G401 (cell line): ENCODE measurements at places on chromosomes 7 and 10. TPM values are rescaled to one million over a fixed set of nuclear protein-coding genes. Genes with fewer than 3 reads are reported as not detected.

GRCh38 chr10:96152437-96152836 is 22.3 kb downstream of the ZNF518A start:
- DNase-seq, result no peak

GRCh38 chr7:51067757-51068156 is 248.9 kb downstream of the COBL start:
- peak; percentile 47 for DNase-seq

DNA sequence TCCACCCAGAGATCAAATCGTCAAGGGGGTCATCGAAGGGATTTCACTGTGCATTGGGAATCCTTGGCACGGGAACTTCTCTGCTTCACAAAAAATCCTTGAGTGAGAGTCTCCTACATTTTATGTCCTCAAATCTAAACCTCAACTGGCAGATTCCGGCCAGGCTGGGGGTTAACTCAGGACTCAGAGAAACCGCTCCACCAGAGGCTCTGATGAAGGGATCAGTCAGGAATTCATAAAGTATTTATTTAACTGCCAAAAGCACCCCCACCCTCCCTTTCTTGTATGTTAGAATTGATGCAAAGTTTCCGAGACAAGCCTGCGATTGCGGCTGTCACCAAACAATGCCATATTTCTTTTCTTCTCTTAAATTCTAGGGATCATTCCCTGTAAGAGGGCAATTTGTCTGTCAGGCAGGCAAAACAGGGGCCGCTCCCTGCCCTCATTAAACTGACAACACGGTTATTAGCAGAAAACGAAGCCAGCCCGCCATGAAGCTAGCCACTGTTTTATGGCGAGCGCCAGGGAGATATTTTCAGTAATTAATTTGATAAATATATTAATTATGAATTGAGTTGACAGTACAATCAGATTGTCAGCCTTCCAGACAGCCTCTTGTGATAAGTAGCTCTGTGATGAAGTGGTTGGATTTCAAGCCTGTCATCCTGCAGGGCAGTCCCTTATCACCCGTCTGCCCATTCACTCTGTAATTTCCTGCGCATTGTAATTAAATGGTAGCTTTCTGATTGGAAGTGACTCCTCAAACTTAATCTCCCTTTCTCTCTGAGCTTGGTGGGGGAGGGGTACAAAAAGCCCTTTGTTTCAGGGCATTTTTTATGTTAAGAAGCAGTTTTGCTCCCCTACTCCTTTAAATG is 153.0 kb upstream of the GPR26 start:
- DNase-seq, result no peak

DNA sequence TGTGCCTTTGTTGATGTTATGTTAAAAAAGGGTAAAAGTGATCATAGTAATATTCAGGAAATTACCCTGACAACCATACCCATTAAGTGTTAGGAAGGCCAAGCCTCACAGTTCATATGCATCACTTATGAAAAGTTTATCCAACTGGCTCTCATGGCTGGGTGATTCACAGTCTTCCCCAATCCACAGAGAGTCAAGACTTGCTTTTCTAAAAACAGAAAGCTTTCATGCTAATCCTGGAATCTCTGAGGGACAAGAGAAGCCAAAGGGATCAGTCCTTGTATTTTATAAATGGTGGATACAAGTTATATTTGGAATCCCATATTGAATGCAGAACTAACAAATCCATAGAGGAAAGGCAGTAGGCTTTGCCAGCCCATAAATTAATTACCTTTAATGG is 218.3 kb downstream of the JAZF1 start:
- DNase-seq, result no peak

DNA sequence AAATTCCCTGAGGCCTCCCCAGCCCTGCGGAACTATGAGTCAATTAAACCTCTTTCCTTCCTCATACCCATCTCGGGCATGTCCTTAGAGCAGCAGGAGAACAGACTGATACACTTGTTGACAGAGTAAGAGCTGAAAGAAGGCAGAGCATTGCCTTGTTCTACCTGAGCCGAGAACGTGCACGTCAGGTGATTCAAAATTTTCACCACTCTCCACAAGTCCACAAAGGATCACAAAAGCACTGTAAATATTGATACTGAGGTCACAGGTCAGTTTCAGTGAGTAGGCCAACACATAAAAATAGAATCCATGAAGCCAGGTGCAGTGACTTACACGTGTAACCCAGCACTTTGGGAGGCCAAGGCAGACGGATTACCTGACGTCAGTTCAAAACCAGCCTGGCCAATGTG is 27.8 kb downstream of the DCLRE1C start:
- DNase-seq, result no peak

- DNase-seq, result peak; percentile 16
Measured at GRCh38 chr10:1368842-1369171, 312.6 kb downstream of the WDR37 start.

DNA sequence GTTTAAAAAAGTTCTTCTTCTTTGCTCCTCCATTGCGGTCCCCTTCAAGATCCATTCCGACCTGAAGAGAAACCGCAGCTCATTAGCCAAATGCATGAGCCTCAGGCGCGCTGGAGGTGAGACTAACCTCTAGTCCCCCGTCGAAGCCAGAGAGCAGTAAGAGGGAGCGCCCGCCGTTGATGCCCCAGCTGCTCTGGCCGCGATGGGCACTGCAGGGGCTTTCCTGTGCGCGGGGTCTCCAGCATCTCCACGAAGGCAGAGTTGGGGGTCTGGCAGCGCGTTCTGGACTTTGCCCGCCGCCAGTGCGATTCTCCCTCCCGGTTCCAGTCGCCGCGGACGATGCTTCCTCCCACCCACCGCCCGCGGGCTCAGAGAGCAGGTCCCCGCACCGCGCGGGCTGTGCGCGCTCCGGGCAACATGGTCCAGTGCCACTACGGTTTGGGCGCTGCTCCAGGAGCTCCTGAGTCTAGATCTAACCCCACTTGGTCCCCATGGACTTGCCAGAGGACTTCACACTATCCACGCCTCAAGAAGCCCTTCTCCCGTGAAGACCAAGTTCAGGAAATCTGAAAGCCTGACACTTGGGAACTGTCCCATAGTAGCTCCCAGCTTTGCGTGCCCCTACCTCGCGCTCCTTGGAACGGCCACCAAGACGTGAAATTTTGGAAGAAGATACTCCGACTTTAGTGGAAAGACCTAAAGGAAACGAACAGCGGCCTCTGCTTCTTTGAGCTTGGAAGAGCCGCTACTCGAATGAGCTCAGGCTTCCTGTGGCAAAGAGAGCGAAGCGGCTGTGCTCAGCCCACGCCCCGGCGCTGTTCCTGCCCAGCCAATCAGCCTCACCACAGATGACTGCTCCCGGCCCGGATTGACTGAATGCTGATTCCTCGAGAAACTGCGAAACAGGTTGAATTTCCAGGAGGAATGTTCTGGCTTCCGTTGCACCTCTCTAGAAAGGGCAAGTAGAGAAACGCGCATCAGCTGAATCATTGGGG is at the start of gene ABCB1:
TSS of gene ABCB1 (minus strand) at position 755 of the 995 bp plus-strand sequence. CDS start at position 55, 700 bp downstream.
- DNase-seq, result peak; percentile 33

DNA sequence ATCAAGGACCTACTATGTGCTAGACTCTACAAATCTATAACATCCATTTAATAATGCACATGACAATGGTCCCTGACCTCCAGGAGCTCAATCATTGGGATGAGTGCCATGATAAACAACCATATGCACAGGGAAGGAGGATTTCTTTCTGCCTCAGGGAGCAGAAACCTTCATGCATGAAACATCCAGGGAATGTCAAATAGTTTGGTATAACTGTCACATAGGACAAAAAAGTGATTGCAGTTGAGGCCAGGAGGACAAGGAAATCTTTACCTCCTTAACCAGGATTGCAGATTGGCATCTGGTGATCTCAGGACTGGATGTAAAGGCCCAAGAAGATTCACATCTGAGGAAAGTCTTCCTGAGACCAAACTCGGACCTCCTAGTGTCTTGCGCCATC is 993.1 kb downstream of the KCNMA1 start:
- DNase-seq, result no peak

- DNase-seq, result no peak
Measured at GRCh38 chr7:98202367-98203195, 8.7 kb upstream of the BHLHA15 start.

GRCh38 chr10:82411416-82411815 is 536.4 kb downstream of the NRG3 start:
- no peak for DNase-seq

GRCh38 chr7:64046041-64046389 is 781 bp downstream of the ZNF727 start:
- peak; percentile 17 for DNase-seq

TLX1 gene
- 0.14 TPM in 1 of 2 replicates, not detected in the other for total RNA-seq

WIPF3 gene
- not detected in 2 replicates for total RNA-seq

NUTM2E gene
- total RNA-seq, result not detected in 2 replicates

LRGUK gene
- 0.43 TPM in 1 of 2 replicates, not detected in the other for total RNA-seq

SEMA3C gene
- 12.2 and 13.8 TPM in 2 replicates for total RNA-seq

ADRA2A gene
- not detected in 2 replicates for total RNA-seq

RAB19 gene
- total RNA-seq, result not detected in 2 replicates
